Panc1 (cell line): ENCODE measurements at places on chromosomes 12 and 14.

GRCh38 chr14:91376547-91377477 lies 40.8 kb downstream of the CCDC88C start:
- no peak for DNase-seq

GRCh38 chr12:12210983-12211382 lies 55.9 kb downstream of the LRP6 start:
- no peak for DNase-seq

- DNase-seq, result no peak
Observed at GRCh38 chr12:31728289-31728916, 418 bp downstream of the AMN1 start.

DNA sequence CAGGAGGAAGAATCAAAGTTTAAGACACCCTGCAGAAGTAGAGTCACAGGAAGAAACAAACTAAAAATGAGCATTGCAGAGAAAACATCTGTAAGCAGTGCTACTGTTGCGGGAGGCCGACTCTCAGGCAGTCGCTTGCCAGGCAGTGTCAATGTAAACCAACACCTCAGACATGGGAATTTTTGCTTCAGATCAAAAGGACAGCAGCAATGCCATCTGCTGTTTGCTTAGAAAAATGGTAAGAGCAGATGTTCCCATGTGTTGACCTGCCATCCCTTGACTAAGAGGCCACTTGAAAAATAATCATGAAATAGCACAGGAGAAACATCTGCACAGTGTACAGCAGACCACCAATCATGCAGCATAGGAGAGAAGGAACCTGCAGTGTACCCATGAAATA lies 196.6 kb downstream of the SLC25A21 start:
- no peak for DNase-seq

- no peak for DNase-seq
Observed at GRCh38 chr14:69980457-69981425, 101.5 kb downstream of the SMOC1 start.

GRCh38 chr14:50864946-50865345 lies 6.9 kb upstream of the ABHD12B start:
- no peak for DNase-seq

GRCh38 chr12:124715121-124715990 lies 147.9 kb upstream of the NCOR2 start:
- no peak for DNase-seq

DNA sequence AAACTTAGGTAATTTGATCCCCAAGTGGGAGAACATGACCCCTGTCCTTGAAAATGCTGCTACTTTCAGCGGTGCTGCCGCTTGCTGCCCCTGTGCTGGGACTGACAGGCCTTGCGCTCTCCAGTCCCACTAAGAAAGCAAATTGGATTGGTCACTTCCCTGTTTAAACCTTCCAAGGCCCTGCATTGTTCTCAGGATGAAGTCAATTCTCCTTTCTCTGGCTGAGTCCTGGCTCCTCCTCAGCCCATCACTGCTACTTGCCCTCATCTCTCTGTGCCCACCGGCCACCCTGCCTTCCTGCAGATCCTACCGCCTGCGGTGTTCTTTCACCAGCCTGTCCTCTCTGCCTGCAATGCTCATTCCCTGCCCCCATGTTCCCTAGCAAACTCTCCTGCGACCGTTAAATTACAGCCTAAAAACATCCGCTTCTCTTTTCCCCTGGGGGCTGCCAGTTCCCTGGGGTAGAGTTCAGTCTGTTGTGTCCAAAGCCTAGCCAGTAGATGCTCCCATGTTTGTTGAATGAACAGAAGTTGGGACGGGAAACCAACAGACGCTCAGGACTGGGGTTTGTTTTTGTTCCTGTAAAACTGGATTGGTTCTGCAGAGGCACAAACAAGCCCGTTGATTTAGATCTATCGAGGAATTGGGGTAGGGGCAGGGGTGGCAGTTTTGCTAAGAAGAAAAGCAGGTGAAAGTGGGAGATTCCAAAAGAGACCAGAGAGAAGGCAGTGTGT lies 127.3 kb upstream of the HIF1A start:
- no peak for DNase-seq

DNA sequence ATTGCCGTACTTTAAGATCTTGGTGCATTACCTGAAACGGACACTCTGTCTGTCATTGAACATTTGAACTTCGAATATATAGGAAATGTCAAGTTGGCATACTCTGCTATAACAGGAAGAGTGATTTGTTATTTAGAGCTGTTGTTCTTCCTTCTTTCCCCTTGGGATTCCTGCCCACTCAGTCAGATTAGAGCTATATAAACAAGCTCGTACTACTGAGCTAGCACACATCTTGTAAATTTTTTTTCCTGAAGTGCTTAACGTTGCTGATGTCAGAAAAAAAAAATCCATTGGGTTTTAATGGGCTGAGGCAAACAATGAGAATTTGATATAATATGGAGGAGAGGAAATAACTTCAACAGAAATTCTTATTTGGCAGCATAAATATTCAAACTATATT lies 26.8 kb downstream of the RGS6 start:
- DNase-seq, result no peak

GRCh38 chr14:78690836-78691235 lies 520.7 kb downstream of the NRXN3 start:
- DNase-seq, result no peak

DNA sequence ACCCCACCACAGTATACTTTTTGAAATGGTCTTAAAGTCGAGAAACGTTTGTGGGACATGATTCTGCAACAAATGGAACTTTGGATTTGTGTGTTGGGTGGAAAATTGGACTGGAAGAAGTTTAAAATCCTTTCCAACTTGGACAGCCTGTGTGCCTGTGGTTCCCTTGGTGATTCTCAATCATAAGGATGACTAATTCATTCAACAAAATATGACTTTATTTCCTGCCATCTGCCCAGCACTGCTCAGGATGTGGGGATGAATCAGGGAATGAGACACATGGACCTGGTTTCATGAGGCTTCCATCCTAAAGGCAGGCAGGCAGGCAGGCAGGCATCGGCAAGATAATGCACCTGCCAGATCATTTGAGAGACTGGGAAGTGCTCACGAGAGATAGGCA lies 57.3 kb upstream of the TMEM132D start:
- peak; percentile 36 for DNase-seq

DNA sequence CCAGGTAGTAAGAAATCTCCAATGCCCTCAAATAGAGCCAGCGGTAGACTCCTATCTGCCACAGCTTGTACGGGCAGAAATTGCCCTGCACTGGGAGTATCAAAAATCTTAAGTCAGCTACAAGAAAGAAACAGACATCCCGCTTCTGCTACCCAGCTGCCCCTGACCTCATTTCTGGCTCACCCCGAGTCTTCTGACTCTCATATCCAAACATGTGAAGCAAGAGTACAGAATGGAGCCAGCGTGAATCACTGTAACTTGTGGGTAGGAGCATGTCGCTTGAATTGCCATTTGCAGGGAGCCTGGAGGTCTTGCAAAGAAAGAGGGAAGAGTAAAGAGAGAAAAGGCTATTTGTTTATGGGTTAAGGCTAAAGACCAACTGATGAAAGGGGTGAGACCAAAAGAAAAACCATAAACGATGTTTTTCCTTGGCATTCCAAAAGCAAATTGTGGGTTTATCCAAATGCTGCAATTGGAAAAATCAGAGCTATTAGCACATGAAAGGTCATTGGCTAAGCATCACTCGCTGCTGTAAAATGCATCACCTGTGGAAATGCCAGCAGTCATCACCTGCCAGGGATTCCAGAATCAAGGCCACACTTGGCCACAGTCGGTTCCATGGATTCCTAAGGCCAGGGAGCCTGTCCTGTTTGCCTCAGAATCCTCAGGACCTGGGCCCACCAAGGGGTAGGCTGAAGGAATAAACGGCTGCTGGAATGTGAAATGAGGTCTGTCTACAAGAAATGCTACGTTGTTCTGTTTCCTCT lies 86.6 kb downstream of the FOXN3 start:
- no peak for DNase-seq
